Dorsolateral prefrontal cortex (tissue), 122 donors: ENCODE measurements at places on chromosomes 2 and 18.

GRCh38 chr2:124318913-124319312 is 293.8 kb downstream of the CNTNAP5 start:
- DNase-seq: no peak

- DNase-seq: no peak
Measured at GRCh38 chr2:69572641-69573040, 70.9 kb downstream of the AAK1 start.

- DNase-seq: no peak
Measured at GRCh38 chr2:63424329-63425078, 163.8 kb downstream of the WDPCP start.

- no peak for DNase-seq
Measured at GRCh38 chr2:111157798-111158197, 37.1 kb downstream of the BCL2L11 start.

DNA sequence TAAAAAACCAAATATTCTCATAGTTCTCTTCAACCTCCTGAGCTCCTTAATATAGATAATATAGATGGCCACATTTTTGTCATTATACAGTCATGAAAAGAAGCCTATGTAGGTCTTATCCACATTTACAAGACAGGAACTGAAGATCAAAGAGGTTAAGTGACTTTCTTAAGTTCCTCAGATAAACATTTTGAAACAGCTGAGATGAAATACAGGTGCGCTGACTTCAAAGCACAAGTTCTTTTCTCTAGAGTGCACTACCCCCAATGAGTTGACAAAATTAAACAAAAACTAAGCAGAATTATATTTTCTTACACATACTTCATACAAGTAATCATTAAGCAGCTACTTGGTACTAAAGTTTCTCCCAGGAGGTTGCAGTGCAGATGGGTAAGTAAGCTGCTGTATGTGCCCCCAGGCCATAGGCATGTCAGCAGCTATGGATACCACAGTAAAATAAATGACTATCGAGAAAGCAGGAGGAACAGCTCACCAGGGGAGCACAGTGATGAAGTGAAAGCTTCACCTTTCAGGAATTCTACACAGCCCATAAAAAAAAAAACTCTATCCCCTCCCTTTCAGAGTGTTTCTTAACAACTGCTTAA is 199.8 kb downstream of the DPP10 start:
- no peak for DNase-seq

DNA sequence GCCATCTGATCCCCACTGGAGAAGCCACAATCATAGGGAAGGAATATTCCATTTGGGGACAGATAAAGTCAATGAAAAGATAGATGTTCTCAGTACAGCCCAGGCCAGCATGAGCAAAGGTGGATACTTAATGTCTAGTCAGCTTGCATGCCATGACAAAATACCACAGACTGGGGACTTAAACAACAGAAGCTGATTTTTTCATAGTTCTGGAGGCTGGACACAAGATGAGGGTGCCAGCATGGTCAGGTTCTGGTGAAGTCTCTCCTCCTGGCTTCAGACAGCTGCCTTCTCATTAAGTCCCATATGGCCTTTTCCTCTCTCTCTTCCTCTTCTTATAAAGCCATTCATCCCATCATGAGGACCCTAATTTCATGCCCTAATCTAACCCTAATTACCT is 116.1 kb upstream of the CYP1B1 start:
- no peak for DNase-seq

DNA sequence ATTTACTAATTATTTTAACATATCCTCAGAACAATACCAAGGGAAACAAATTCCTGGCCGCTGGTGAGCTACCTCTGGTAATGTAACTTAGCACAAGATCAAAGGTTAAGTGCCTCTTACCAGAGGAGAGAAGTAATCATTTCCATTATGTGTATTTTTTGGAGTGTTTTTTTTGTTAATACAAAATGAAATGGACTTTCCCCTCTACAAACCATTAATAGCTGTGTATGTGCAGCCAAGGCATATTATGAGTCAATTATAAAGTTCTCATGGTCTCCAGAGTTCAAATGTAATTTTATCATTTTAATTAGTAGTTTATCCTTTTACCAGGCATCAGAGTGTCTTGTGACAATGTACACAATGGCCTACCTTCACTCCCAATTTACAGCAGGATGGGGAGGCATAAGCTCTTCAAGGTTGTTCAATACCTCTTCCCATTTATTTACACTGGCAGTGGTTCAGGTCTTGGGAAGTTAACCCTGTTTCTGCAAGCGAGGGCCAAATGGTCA is 242.2 kb downstream of the TGIF1 start:
- DNase-seq: no peak

- no peak for DNase-seq
Measured at GRCh38 chr18:57791911-57792310, 11.2 kb downstream of the ATP8B1 start.

- DNase-seq: no peak
Measured at GRCh38 chr2:42922790-42923579, 130.6 kb upstream of the HAAO start.

DNA sequence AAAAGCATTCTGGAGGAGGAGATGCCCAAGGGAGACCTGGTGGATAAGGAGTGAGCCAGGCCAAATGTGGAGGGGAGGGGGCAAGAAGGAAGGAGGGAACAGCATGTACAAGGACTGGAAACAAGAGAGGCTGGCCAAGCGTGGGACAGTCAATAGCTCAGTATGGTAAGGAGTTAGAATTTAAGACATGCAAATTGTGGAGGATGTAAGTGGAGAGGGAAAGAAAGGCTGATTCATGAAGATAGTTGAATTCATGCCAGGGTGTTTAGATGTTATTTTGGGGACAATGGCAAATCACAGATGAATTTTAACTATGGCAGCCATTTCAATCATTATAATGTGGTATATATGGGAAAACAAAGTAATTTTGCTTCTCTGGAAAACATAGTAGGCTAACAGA is 462.3 kb downstream of the MEIS1 start:
- DNase-seq: no peak

DNA sequence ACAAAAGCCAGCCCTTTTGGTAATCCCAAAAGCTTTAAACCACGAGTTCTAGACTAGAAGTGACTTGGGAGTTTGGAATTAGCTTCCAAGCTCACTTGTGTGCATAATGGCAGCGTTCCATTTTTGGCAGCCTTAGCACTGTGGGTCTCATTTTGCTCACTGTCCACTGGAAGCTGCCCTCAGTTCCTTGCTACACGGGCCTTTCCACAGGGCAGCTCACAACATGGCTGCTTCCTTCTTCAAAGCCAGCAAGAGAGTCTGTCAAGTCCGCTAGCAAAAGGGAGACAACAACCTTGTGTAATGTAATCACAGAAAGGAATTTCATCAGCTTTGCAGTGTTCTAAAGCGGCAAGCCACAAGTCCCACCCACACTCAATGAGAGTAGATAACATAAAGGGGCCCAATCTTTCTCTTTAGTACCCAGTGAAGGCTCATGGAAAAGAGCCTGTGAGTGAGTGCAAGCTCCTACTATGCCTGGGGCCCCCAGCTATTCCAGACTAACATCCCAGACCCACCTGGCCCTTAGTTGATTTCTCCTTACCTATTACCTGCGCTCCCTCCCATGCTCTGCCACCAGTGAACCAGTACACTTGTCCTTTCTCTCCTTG is 239.7 kb upstream of the FBXO11 start:
- DNase-seq: no peak

- no peak for DNase-seq
Measured at GRCh38 chr2:190694479-190694878, 45.6 kb downstream of the NAB1 start.

DNA sequence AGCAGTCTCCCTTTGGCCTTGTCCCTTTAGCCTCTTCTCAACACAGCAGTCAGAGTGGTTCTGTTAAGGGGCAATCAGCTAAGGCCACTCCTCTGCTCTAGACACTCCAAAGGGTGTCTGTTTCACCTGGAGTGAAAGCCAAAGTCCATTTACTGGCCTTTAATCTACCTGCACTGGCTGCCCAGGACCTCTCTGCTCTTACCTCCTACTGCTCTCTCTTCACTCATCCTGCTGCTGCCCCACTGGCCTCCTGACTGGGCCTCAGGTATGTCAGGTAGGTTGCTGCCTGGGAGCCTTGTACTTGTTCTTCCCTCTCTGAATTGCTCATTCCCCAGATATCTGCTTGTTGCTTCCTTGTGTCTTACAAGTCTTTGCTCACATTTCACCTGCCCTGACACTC is 68.2 kb downstream of the PIKFYVE start:
- no peak for DNase-seq

DNA sequence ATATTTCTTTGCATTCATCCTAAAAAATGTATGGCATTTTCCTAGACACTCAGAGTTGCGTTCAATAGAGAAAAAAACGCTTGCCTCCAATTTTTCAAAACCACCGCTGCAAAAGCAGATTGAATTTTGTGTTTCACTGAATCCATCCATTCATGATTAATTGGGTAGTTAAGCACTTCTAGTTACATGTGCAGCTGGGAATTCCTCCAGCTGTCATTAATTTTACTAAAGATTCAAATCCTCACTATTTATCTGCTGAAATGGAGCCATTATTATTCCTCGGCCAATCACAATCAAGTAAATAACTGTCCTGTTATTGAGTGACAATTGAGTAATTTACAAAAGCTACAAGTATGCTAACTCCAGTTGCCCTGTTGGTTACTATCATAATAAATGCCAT is 75.8 kb upstream of the ARL5A start:
- no peak for DNase-seq

DNA sequence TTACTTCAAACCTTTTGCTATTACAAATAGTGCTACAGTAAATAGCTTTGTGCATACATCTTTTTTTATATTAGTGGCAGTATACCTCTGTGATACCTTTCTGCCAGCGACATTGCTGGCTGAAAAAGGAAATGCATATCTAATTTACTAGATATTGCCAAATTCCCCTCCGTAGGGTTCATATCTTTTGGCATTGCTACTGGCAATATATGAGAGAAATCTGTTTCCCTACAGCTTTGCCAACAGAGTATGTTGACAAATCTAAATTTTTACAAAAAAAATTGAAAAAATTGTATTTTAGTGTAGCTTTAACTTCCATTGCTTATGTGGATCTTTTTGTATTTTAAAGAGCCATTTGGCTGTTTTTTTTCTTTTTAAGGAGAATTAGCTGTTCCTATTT is 426.7 kb downstream of the TRIB2 start:
- no peak for DNase-seq

GRCh38 chr2:207417301-207417718 is 112.5 kb upstream of the CREB1 start:
- DNase-seq: no peak

DNA sequence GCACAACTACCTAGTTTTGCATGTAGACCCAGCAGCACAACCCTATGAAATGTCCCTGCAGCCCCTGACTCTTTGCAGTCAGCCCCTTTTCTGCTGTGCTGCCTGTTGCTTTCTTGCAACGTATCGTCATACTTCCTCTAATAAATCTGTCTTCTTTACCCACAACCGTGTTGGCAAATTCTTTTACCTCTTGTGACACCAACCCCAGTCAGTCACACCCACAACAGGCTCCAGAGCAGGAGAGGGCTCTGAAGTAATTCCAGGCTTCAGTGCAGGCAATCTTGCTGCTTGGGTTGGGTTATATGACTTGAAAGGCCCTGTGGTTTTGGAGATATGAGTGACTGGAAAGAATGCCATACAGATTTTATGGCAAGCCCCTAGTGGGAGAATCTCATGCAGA is 79.1 kb upstream of the KCNH7 start:
- DNase-seq: no peak
